ENCODE measurements at places on chromosomes 13 and 19.

GRCh38 chr13:24511816-24512196, 772 bp downstream of the PARP4 start:
- DNase-seq, result no peak

GRCh38 chr13:99303863-99304521, 3.2 kb downstream of the GPR183 start:
- no peak for DNase-seq

DNA sequence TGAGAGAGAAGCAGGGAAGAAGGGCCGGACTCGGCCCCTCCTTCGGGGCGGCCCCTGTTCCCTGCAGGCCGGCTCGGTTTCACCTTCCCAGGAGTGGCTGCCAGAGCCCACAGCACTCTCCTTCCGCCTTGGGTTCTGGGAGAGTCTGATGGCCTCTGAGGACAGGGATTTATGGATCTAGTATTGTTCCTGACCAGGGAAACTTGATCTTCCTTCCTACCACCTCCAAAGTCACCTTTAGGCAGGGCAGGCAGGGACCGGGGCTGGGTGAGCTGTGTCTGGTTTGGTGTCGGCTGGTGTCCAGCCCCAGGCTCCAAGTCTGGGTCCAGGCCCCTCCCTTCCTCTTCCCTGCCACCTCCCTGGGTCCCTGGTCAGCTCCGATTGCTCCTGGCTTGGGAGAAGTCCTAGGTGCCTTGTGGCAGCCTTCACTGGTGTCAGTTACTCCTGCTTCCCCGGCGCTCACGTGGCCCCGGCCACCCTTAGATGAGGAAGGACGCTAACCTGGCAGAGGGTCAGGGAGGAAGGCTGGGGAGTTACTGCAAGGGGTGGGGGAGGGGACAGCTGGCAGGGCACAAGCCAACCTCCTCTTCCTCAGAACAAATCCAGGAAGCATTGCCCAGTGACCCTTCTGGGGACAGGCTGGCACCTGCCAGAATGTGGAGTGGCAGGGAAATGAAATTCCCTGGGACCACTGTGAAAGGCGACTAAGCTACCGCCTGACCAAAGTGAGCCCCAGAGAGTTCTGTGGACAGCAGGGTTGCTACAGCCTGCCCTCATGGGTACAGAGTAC, 18.8 kb downstream of the RFX1 start:
- no peak for DNase-seq

- no peak for DNase-seq
These were observed 28.7 kb downstream of the COMP start for GRCh38 chr19:18762125-18763023.

DNA sequence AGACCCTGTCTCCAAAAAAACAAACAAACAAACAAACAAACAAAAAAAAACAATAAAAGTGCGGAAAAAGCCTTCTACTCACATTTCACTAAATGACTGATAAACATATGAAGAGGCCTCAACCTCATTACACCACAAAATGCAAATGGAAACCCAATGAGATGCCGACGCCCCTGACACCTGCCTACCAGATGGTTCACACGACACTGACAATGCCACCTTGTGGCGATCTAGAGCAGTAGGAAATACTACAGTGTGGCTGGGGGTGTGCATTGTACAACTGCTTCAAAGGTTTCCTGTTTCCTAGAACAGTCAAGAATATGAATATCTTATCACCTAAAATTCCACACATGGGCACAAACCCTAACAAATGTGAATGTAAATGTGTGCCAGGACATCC, 14.0 kb downstream of the SCGB2B2 start:
- no peak for DNase-seq

- DNase-seq, result no peak
These were observed 72.7 kb downstream of the ZNF254 start for GRCh38 chr19:24159707-24160106.

- DNase-seq, result no peak
These were observed 3.9 kb upstream of the PLPP2 start for GRCh38 chr19:294946-295686.

GRCh38 chr13:113245849-113246796, 36.7 kb downstream of the CUL4A start:
- no peak for DNase-seq

DNA sequence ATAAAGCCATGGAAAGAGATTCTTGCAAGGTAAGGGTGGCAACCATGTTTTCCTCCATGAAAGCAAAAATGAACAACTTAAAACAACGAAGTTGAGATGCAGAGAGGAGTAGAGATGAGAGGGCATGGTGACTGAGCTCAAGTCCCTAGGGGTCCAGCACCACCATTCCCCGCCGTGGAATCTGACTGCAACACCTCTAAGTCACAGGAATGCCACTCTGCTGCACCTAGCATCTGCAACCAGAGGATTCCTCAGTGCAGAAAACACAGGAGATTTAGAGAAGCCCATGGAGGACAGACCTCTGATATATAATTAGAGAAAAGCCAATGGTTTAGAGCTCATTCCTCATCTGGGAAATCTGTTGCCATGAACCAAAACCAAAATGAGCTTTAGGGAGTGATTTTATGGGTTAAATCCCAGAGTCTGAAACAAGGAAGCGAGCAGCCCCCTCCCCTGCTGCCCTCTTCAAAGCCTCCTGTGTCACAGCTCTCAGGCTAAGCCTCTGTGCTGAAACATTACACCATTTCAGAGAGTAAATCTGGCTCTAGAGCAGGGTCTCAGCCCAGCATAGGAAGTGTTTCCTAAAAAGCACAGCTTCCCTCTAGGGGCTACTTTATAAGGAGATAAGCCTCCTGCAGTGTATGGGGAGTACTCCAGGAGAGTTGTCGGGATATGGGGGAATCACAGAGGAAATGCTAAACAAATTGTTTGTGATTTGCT, 1043.6 kb downstream of the UQCRFS1 start:
- DNase-seq, result no peak

GRCh38 chr13:43935878-43936277, 56.2 kb downstream of the LACC1 start:
- no peak for DNase-seq

DNA sequence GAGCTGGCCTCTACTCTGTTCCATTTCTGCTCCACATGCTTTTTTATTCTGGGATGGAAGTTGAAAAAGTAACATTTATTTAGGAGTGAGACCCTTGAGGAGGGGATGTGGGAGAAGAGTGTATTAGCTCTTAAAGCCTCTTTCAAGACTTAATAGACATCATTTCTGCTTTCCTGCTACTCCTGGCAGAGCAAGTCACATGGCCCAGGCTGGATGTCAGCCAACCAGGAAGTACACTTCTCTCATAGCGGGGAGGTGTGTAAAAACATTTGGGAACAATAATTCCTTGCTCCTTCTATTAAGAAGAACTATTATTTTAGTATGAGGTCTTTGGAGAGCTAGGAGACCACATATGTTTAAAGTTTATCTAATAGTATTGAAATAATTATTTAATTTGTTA, 40.6 kb upstream of the FAM216B start:
- DNase-seq, result no peak

DNA sequence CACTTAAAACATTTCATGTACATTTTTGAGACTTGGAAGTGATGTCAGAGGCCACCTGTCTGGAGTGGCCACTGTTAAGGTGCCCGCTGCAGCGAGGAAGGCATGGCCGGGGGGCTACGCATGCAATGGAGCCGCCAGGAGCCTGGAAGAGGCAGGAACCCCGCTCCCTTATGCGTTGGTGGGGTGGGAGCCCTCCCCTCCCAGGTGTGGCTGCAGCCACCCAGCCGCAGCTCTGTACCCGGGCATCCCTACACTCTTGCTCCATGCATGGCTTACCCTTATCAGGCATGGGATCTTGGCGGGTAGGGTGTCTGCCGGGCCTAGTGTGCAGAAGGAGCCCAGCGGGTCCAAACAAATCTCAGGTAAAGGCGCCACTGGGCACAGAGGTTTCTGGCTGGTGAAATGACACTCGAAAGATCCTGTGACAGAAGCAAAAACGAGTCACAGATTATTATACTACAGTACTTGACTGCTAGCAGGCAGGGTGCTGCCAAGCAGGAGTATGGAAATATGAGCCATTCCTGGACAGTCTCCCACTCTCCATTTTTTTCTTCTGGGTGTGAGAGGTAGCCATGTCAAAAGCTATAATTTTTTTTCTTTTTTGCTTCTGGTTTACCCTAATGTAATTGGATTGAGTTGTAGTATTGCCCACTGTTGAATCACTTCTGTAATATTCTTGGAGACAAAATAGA, 1606.3 kb upstream of the MIR17HG start:
- DNase-seq, result no peak

DNA sequence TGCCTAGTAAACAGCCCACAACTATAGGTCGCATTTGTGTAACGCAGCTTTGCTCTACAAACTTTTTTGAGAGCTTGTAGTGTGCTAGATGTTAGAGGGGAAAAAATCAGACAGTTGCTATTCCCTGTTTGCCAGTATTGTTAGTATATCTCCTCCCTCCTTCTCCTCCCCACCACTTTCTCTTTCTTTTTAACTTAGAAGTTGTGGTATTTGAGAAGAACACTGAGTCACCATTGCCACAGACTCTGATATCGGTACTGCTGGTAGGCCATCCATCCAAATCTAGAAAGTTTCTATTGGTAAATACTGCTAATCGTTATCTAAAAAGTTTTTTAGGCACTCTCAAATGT, 666 bp downstream of the POMP start:
- DNase-seq, result no peak

GRCh38 chr13:107906131-107906530, 309.2 kb downstream of the LIG4 start:
- no peak for DNase-seq

GRCh38 chr13:46317120-46317519, 69.9 kb downstream of the RUBCNL start:
- DNase-seq, result no peak

- no peak for DNase-seq
These were observed 1261.3 kb upstream of the SPRY2 start for GRCh38 chr13:81602241-81602640.

DNA sequence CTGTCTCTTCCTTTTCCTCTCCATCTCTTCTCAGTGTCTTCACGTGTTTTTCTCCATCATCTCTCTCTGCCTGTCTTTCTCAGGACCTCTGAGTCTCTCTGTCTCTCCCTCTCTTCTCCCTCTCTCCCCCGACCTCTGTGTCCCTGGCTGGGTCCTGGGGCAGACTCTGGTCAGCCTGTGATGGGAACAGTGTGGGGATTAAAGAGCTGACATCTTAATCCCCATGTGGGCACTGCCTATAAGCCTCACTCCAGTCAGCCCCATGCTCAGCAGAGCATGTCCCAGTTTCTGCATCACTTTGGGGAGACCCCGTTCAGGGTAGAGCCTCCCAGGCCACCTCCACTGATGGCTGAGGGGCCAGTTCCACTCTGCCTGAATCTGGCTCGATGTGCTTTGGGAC, 16.2 kb downstream of the EGLN2 start:
- DNase-seq, result no peak

GRCh38 chr19:40687525-40688016, 2.9 kb downstream of the NUMBL start:
- no peak for DNase-seq

- no peak for DNase-seq
These were observed 748 bp upstream of the SIGLEC8 start for GRCh38 chr19:51458899-51459505.

DNA sequence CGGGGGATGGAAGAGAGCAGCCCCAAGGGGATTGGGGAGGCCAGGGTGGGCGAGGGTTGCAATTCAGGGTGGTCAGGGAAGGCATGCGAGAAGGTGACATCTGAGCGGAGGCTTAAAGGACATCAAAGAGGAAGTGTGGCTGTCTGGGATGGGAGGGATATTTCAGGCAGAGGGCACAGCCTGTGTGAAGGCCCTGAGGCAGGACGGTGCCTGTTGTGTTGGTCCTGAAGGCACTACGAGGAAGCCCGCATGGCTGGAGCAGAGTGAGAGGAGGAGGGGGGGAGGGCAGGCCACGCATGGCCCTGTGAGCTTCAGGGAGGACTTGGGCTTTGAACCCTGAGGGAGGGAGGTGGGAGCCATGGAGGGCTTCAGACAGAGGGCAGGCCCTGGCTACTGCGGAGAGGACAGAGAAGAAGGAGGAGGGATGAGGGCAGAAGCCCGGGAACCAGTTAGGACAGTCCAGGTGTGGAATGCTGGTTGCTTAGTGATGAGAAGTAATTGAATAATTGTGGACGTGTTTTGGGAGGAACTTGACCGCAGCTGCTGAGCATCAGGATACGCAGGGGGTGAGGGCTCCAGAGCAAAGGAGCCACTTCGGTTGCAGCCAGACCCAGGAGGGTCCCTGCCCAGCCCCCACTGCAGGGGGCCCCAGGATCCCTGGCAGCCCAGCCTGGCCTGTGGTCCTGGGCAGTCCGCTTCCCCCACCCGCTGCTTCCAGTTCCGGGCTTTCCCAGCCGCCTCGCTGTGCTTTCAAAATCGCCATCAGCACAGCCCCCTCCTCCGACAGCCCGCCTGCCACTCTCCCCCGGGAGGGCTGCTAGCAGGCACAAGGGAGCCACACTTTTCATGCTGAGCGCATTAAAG, 6.2 kb downstream of the TLE6 start:
- no peak for DNase-seq

DNA sequence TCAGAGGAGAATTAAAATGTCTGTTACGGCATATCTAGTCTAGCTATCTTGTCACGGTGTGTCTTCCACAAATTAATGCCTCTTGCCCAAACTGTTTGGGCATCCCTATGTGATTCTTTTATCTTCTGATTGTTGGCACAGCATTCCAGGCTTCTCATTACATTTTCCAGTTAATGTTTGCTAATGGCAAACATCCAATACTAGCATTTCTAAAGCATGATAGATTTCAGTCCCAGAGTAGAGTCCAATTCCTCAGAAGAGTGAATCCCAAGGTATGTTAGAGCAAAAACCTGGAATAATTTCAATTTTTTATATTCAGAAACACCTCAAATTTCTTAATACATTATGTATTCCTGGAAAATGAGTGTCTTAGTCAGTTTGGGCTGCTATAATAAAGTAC, 684.5 kb upstream of the SLITRK1 start:
- DNase-seq, result no peak

- DNase-seq, result no peak
These were observed 24.4 kb downstream of the SLC25A15 start for GRCh38 chr13:40813667-40814454.

DNA sequence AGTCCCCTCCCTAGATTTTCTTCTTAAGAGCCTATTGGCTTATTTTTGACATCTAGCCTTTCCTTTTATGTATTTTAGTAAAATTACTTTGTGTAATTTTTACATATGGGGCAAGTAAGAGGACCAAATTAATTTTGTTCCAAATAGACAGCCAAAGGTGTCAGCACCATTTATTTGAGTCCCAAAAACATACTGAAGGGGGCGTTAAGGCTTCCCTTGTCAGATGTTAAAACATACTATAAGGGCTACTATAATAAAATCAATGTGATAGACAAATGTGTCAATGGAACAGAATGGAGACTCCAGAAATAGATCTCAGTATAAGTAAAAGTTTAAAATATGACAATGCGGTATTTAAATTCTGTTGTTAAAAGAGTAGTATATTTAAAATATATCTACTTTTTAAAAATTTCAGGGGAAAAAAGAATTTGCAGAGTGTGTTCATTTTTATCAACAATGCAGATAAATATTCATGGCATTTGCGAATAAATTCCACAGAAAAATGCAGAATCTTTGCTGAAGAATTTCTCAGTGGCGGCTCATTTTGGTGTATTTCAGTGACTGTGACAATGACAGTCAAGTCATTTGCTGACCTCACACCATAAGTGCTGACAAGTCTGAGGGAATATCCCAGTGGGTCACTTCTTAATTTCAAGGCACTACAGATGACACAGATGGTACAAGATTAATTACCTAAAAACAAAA, 133.7 kb downstream of the MTUS2 start:
- DNase-seq, result no peak

- DNase-seq, result no peak
These were observed 16.5 kb upstream of the SPACA6 start for GRCh38 chr19:51676566-51677083.

GRCh38 chr13:110528371-110528770, 33.2 kb downstream of the RAB20 start:
- DNase-seq, result no peak

GRCh38 chr19:17645339-17645963, 42.7 kb downstream of the UNC13A start:
- no peak for DNase-seq

- no peak for DNase-seq
These were observed 404.7 kb downstream of the IRS2 start for GRCh38 chr13:109381546-109382180.

All from stimulated activated CD4-positive, alpha-beta T cell treated with anti-CD3 and anti-CD28 coated beads, Interleukin-1b, Interleukin-23, amount 100 ng/mL, for 1 hour (primary cell).